ENCODE measurements at places on chromosomes 5 and 9.

- peak; percentile 78 for DNase-seq
These were observed 126.4 kb upstream of the SLC12A2 start for GRCh38 chr5:127957183-127957582.

- no peak for DNase-seq
These were observed 1554.1 kb downstream of the EFNA5 start for GRCh38 chr5:106116682-106117081.

- no peak for DNase-seq
These were observed 240.2 kb downstream of the RFK start for GRCh38 chr9:76153902-76154629.

- no peak for DNase-seq
These were observed 38.1 kb upstream of the FCN1 start for GRCh38 chr9:134955801-134956200.

DNA sequence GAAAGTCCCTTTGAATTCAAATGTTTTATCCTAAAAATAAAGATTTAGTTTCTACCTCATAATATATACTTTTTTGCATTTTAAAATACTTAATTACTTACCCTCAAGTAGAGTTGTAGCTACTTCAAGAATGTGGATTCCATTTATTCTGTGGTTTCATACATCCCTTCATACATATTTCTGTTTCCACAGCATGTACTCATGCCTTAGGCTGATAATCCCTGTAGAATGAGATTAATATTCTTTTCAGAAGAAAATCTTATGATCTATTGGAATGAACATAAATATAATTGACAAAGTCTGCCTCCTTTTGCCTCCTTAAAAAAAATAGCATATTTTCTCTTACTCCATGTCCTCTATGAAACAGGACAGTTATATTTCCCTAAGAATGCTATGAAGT lies 465.7 kb downstream of the DTWD2 start:
- no peak for DNase-seq

- no peak for DNase-seq
These were observed 41.3 kb upstream of the MIER3 start for GRCh38 chr5:56993241-56993640.

- no peak for DNase-seq
These were observed 1429.8 kb upstream of the CDH9 start for GRCh38 chr5:28468166-28468565.

- DNase-seq: no peak
These were observed 116.9 kb downstream of the ARRDC3 start for GRCh38 chr5:91266184-91266705.

DNA sequence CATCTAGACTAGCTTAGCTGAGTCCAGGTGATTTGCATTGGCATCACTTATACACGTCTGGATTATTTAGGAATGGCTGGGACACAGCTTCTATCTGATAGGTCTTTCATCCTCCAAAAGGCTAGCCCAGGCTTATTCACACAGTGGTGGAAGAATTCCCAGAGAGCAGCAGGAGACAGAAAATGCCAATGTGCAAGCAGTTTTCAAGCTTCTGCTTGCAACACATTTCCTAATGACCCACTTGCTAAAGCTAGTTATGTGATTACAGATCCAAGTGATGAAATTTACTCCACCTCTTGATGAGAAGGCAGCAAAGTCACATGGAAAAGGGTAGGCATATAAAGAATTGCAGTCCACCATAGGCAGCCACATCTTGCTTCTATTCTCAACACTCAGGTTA lies 44.2 kb upstream of the MAST4 start:
- no peak for DNase-seq

- no peak for DNase-seq
These were observed 1.3 kb upstream of the REEP5 start for GRCh38 chr5:112923148-112923917.

DNA sequence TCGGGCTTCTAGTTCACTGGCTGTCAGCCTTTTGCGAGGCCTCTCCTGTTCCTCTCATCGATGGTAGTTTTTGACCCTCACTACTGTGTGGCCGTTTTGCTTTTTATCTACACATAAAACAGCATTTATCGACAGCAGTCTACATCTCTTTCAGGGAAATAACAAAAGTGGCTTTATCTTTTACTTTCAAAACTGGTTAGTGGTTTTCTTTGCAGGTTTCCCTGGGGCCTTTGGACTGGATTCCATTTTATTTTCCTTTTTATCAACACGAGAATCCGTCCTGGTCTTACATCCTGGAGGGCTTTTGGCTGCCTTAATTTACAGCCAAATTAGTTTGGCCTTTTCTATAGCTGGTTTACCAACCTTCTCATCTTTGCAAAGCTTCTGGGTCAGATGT lies 793 bp upstream of the PKD2L2 start:
- DNase-seq: no peak

DNA sequence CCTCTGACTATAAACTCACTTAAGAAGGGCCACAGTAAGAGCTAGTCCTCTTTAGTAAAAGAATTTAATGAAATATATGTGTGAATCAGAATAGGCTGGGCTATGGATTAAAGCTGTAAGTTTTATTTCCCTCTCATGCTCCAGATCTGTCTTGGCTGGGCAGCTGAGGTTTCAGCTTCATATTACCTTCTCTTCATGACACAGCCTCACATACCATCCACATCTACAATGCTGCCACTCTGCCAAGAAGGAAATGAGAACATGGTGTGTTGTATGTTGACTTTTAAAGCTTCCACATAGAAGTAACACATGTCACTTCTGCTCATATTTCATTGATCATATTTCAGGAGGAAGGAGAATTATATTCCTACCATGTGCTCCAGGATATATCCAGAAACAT lies 776.0 kb upstream of the ACO1 start:
- DNase-seq: peak; percentile 63

DNA sequence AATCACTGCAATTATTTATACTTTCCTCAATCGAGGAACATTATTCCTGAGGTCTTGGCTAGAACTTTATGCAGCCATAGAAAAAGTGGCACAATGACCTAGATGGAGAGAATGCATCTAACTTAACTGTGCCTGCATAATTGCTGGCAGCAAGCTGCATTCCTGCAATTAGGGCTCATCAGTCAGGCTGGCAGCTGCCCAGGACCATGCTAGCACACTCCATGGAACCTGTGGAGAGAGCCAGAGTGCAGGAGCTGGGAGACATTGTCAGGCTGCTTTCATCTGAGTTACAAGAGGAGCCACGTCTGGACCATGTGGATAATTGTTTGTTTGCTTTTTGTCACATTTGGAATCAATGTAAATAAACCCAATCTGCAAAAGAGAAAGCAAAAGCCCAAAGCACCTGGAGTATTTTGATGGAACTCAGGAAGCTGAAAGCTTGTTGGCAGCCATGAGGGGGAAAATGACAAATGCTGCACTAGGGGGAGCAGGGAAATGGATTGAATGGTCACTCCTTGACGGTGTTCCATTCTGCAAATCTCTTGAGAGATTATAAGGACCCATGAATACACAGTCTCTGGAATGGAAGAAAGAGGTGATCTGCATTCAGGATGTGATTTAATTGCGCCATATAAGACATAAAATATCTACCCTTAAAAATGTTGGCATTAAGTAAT lies 839.9 kb downstream of the MAT2B start:
- peak; percentile 24 for DNase-seq

DNA sequence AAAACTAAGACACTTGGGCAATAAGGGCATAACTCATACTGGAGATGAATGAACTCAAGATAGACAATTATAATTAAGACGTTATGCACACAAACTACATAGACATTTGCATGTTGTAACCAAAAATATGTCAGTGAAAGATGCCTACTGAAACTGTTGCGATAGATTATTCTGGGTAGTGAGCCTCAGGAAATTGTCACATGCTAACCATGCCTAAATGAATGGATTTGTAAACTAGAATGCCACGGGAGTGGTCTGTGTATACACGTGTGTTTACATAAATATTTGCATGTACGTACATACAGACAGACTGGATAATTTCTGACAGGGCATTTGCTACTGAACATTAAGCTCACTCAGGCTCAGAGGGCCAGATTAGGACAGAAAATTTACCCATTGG lies 1.2 kb downstream of the NIPSNAP3B start:
- no peak for DNase-seq

DNA sequence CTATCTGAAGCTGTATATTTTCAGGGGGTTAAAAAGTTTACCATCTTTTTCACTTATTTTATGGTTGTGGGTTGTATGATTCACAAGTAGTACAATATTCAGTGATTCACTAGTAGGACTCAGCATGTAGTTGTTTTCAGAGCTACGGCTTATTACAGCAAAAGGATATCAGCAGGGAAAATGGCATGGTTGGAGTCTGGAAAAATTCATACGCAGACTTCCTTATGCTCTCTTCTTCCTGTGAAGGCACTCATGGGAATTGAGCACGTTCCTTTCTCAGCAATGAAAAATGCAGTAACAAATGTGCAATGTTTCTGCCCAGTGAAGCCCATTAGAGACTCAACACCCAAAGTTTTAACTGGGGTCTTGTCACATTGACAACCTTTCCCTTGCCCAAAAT lies 250.5 kb downstream of the KCNN2 start:
- DNase-seq: peak; percentile 3

GRCh38 chr5:141992349-141992963 lies 20.4 kb downstream of the GNPDA1 start:
- DNase-seq: no peak

GRCh38 chr5:78803353-78803752 lies 154.8 kb upstream of the LHFPL2 start:
- peak; percentile 40 for DNase-seq

DNA sequence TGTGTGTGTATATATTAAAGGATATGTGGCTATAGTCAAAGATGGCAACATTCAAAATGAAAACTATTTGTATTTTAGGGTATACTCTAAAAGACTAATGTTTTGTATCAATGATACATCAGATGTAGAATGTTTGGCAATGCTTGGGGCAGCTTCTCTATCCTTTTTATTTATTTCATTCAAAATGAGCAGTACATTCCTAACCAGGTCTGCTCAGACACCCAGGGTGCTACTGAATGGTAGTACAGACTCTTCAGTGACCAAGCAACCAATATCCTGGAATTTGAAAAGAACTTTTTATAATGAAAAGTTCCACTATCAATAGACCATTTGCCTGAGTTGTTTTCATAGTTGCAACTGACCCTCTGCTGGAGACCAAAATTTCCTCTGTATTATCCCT lies 23.9 kb downstream of the MEGF9 start:
- DNase-seq: no peak

GRCh38 chr9:114382699-114383520 lies 4.9 kb downstream of the AKNA start:
- DNase-seq: no peak

- no peak for DNase-seq
These were observed 106.1 kb upstream of the FBXL17 start for GRCh38 chr5:108487951-108488350.

DNA sequence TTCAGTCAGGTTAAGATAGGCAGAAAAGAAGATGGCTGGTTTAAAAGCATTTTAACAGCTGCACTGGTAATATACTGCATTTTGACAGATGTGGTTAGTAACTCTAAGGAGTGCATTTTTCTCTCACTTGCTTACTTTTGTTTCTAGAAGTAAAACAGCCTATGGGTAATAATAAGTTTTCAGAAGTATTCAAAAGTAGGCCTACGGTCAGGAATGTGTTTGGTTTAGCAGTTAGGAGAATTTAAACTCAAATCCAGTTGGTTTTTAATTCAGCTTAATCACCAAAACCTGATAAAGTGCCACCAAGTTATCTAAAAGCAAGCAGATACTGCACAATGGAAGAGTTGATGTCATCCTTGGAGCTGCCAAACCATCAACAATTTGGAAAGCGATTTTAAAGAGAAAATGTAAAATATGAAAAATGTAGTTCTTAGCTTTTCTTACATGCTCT lies 160.3 kb downstream of the ARSB start:
- DNase-seq: no peak

DNA sequence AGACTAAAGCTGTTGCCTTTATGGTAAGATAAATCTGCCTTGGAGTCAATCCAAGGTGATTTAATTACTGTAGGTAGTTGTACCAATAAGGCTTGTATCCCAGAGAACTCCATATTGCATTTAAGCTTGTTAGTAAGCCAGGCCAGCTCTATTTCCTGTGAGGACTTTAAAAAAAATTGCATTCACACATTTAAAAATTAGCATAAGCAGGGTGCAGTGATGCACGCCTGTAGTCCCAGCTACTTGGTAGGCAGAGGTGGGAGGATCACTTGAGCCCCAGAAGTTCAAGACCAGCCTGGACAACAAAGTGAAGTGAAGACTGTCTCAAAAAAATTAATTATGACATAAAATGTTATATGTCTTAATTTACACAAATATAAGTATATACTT lies 28.7 kb upstream of the ABL1 start:
- no peak for DNase-seq

DNA sequence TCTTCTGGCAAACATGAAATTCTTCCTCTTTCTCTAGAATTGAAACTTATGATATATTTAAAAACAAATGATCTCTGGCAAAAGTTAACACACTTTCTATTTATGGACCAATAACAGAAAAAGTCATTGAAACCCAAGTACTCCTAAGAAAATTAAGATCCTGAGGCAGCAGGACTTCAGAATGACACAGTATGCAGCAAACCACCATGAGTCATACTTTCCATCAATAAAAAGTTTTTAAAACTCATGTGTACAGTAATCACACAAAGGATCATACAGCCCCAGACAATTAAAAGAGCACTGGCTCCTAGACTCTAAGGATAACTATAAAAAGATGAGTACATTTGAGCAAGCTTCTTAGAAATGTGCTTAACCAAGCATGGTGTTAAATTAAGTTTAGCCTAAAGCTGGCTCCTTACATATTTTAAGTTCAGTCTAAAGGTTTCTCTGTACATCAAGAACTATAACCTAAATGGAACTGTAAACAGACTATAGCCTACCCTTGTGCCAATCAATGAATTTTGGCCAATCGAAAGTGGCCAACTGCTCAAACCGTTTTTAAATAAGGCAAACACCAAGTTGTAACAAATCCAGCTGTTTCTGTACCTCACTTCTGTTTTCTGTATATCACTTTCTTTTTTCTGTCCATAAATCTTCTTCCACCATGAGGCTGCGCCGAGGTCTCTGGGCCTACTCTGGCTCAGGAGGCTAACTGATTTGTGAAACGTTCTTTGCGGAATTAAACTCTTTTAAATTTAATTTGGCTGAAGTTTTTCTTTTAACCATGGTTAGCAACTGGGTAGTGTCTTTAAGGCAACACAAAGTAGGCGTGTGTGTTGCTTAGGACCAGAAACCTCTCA lies 232.1 kb upstream of the PIK3R1 start:
- peak; percentile 65 for DNase-seq

GRCh38 chr5:147101659-147102369 lies 133.0 kb upstream of the STK32A start:
- DNase-seq: no peak
